Natural killer cell (primary cell): ENCODE measurements at places on chromosomes 3 and 15. TPM values are rescaled to one million over a fixed set of nuclear protein-coding genes. Genes with fewer than 3 reads are reported as not detected.

Gene HHLA2
- 0.09 TPM for total RNA-seq

Gene THAP10
- total RNA-seq: not detected

Gene ARL6
- total RNA-seq: 2.1 TPM

Gene AMIGO3
- 1.9 TPM for total RNA-seq

Gene PXYLP1
- 13.0 TPM for total RNA-seq

Gene NANOGP8
- not detected for total RNA-seq

Gene NXPE3
- total RNA-seq: 17.0 TPM

Gene C2CD4B
- total RNA-seq: not detected

Gene PLSCR5
- not detected for total RNA-seq

Gene CCR8
- total RNA-seq: not detected

Gene CHRNB4
- total RNA-seq: not detected

- no peak overlapping the region for H3K27ac ChIP-seq
- no peak overlapping the region for H3K4me3 ChIP-seq
- DNase-seq: no peak
- no peaks in the 10 kb centered on the region for H3K36me3 ChIP-seq
- H3K4me1 ChIP-seq: no peaks in the 10 kb centered on the region
- H3K27me3 ChIP-seq: no peaks in the 10 kb centered on the region
Measured at GRCh38 chr3:38717355-38718240, 68.1 kb upstream of the SCN5A start.

DNA sequence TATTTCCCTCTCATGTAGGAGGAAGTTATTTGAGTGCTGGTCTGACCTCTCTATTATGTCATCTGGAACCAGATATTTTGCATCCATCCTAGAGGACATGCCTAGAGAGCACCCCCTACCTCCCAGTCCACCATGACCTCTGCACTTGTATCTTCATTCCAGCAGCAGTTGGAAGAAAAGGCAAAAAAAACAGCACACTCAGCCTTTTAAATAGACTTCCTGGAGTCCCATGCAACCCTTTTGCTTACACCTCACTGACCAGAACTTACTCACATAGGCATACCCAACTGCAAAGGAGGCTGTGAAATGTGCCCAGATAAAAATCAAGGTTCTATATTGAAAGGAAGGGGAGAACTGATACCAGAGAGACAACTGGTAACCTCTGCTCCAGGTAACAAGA, 92.3 kb upstream of the FHIT start:
- DNase-seq: no peak
- H3K4me1 ChIP-seq: no peaks in the 10 kb centered on the region
- H3K4me3 ChIP-seq: no peak overlapping the region
- no peaks in the 10 kb centered on the region for H3K36me3 ChIP-seq
- H3K27ac ChIP-seq: no peak overlapping the region

DNA sequence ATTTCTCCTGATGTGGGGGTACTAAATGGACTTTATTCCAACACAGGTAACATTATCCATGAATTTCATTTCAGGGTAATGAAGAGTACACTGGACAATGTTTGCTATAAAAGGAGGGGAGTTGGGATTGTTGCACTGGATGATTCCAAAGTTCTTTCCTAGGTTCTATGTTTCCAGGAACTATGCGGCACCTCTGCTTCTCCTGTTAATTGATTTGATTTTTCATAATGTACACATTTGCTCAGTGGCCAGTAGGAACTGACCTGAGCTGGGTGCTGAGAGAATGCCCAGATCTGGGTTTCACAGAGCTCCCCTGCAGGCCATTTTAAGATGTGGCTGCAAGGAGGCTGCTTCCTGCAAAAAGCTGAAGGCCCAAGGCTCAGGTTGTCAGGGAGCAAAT, 171.7 kb downstream of the KLF13 start:
- no peaks in the 10 kb centered on the region for H3K36me3 ChIP-seq
- H3K4me1 ChIP-seq: no peaks in the 10 kb centered on the region
- no peak overlapping the region for H3K4me3 ChIP-seq
- no peaks in the 10 kb centered on the region for H3K27me3 ChIP-seq

DNA sequence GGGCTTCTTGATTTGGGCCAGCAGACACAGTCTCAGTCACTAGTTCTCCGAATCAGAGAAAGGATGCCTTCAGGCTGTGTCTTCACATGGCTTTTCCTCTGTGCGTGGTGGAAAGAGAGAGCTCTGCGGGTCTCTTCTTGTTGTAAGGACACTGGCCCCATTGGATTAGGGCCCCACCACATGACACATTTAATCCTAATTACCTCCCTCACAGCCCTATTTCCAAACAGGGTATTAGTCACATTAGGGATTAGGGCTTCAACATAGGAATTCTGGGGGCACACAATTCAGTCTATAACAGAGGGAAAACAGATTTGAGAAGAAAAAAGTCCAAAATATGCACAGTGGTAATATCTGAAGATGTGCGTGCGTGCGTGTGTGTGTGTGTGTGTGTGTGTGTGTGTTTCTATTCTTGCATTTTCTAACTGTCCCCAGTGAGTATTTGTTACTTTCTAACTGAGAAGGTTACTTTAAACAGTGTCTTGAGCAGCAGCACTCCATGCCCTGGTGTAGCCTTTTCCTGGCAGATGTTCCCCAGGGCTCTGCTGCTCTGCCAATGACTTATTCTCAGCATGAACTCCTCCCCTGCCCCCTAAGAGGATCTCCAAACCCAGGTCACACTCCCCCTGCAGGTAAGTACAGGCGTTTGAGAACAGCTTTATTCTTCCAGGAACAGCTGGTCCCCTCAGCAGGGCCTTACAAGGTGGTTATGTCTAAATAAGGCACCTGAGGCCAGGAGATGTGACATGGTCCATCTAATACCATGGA, 72.9 kb downstream of the RPL39L start:
- no peaks in the 10 kb centered on the region for H3K27me3 ChIP-seq
- peaks cover 30% of the 10 kb centered on the region for H3K4me1 ChIP-seq
- peak overlapping the region; percentile 69 for H3K27ac ChIP-seq
- H3K36me3 ChIP-seq: peaks cover 54% of the 10 kb centered on the region

DNA sequence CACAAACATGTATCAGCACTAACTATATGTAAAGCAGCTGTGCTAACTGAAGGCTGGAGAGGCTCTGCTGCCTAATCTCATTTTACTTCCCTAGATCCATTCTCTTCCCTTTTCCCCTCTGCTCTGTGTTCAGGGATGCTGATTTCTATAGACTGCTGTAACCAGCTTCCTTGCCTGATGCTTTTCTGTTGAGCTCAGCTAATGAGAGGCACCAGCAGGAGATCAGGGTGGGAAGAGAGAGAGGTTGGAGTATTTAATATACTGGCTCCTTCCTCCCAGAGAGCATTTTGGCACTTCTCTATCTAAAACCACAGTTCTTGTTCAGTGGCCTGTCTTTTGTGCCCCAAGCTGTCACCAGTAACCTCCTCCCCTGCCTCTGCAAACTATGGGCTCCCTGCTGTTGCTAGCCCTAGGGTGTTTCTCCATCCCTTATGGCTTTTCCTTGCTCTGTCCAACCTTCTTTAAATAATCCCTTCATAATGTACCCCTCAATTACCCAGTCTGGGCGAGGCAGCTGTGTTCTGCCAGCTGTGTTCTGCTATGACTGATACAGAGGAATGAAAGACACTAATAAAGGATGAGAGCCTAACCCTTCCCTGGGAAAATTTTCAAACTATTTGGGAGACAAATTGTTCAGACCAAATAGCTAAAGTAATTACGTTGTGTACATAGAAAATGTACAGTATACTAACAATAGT, 69.5 kb downstream of the CADPS start:
- H3K36me3 ChIP-seq: no peaks in the 10 kb centered on the region
- no peaks in the 10 kb centered on the region for H3K27me3 ChIP-seq
- H3K4me3 ChIP-seq: no peak overlapping the region
- H3K27ac ChIP-seq: no peak overlapping the region

DNA sequence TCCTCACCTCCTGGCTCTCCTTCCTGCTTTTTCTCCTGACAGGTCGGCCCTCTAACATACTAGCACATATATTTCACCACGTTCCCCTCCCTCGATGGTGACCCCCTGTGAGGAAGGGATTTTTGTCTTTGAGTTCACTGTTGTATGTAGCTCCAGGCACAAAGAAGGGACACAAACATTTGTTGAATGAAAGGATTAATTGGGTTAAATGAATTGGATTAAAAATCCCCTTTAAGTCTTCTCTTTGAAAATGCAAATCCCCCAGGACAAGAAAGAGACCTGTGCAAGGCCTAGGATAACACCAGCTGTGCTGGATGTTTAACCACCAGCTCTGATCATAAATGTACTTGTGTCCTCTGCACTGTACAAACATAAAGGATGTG, 3.3 kb downstream of the CALML4 start:
- H3K27me3 ChIP-seq: no peaks in the 10 kb centered on the region
- peaks cover 13% of the 10 kb centered on the region for H3K4me1 ChIP-seq
- no peak for DNase-seq
- H3K4me3 ChIP-seq: no peak overlapping the region
- no peaks in the 10 kb centered on the region for H3K36me3 ChIP-seq
- H3K27ac ChIP-seq: no peak overlapping the region

- H3K36me3 ChIP-seq: no peaks in the 10 kb centered on the region
- H3K4me1 ChIP-seq: no peaks in the 10 kb centered on the region
Measured at GRCh38 chr15:100668348-100668745, 66.0 kb downstream of the ASB7 start.

DNA sequence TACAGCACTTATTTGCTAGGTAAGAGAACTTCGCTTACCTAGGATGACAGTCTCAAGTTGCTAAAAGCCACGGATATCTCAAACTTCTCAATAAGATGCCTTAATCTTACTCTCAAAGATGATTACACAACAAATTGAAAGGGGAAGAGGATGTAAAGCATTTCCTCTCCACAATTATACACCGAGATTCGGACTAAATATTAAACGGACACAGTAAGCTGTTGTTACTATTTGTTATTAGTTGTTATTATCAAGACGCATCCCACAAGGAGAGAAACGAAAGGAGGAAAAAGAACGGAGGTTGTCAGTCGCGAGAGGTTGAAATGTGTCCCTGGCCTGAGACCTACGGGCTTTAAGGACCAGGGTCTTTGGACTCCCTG, 660 bp downstream of the ZNF106 start:
- peak overlapping the region; percentile 87 for H3K4me3 ChIP-seq
- no peaks in the 10 kb centered on the region for H3K27me3 ChIP-seq
- H3K27ac ChIP-seq: peak overlapping the region; percentile 95

- no peak for DNase-seq
- no peaks in the 10 kb centered on the region for H3K4me1 ChIP-seq
- H3K4me3 ChIP-seq: no peak overlapping the region
- no peaks in the 10 kb centered on the region for H3K36me3 ChIP-seq
Measured at GRCh38 chr15:31606194-31606669, 279.6 kb downstream of the KLF13 start.

DNA sequence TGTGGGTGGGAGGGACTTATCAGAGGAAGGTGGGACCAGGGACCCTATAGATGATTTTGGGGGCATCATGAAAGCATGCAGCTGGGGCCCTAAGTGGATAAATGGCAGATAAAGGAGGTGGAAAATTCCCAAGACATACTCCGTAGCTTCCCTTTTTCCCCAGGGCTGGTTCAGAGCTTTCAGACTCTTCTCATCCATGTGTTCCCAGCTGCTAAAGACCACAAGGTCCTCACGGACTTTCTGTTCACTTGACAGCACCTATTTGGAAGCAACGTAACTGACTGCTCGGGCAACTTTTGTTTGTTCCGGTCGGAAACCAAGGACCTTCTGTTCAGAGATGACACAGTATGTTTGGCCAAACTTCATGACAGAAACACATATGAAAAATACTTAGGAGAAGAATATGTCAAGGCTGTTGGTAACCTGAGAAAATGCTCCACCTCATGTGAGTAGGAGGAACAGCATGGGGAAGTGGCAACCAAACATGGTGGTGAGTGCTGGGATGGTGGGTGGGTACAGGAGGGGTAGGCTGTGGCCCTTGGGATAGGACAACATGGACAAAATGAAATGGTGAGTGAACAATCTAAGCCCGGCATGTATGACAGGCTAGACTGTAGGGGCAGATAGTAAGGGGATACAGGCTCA, 28.7 kb upstream of the SRPRB start:
- no peaks in the 10 kb centered on the region for H3K27me3 ChIP-seq
- no peak overlapping the region for H3K4me3 ChIP-seq
- no peaks in the 10 kb centered on the region for H3K36me3 ChIP-seq
- no peak for DNase-seq
- H3K27ac ChIP-seq: no peak overlapping the region

DNA sequence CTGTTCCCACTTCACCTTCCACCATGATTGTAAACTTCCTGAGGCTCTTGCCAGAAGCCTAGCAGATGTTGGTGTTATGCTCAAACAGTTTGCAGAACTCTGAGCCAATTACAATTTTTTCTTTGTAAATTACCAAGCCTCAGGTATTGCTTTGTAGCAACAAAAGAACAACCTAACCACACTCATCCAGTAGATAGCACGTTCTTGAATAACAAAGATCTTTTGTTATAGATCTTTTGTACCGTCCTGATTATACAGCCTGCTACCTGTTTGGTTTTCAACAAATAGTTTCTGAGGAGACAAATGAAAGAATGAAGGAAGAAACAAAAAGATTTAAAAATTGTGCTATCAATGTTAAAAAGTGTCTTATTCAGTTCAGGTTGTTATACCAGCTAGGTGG, 474.7 kb upstream of the ALCAM start:
- no peaks in the 10 kb centered on the region for H3K4me1 ChIP-seq
- no peaks in the 10 kb centered on the region for H3K36me3 ChIP-seq
- no peak overlapping the region for H3K4me3 ChIP-seq

GRCh38 chr3:195001961-195002861, 268.7 kb downstream of the XXYLT1 start:
- no peaks in the 10 kb centered on the region for H3K27me3 ChIP-seq
- DNase-seq: no peak
- H3K4me3 ChIP-seq: no peak overlapping the region

DNA sequence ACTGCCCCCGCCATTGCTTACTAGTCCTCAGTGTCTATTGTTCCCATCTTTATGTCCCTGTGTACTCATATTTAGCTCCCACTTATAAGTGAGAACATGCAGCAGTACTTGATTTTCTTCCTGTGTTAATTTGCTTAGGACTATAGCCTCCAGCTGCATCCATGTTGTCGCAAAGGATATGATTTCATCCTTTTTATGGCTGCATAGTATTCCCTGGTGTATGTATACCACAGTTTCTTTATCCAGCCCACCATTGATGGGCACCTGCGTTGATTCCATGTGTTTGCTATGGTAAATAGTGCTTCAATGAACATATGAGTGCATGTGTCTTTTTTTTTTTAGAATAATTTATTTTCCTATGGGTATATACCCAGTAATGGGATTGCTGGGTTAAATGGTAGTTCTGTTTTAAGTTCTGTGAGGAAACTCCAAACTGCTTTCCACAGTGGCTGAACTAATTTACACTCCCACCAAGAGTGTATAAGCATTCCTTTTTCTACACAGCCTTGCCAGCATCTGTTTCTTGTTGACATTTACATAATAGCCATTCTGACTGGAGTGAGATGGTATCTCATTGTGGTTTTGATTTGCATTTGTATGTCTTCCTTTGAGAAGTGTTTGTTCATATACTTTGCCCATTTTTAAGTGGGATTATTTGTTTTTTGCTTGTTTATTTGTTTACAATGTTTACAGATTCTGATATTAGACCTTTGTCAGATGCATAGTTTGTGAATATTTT, 53.7 kb downstream of the GALK2 start:
- H3K36me3 ChIP-seq: no peaks in the 10 kb centered on the region
- H3K27ac ChIP-seq: no peak overlapping the region
- no peak for DNase-seq
- H3K27me3 ChIP-seq: no peaks in the 10 kb centered on the region
- no peak overlapping the region for H3K4me3 ChIP-seq
- H3K4me1 ChIP-seq: no peaks in the 10 kb centered on the region

- H3K4me1 ChIP-seq: peaks cover 82% of the 10 kb centered on the region
- H3K27me3 ChIP-seq: no peaks in the 10 kb centered on the region
- no peak for DNase-seq
- H3K27ac ChIP-seq: peak overlapping the region; percentile 43
- H3K36me3 ChIP-seq: peaks cover under 1% of the 10 kb centered on the region
- H3K4me3 ChIP-seq: peak overlapping the region; percentile 17
Measured at GRCh38 chr3:45596290-45596791, 1.8 kb downstream of the LIMD1 start.
